Mucosa of descending colon (tissue), 3 donors: ENCODE measurements at places on chromosomes 3 and 15. TPM values are rescaled to one million over a fixed set of nuclear protein-coding genes. Genes with fewer than 3 reads are reported as not detected.

Gene SLC51B
- total RNA-seq: 70.1 TPM

Gene SCN11A
- 0.23 TPM for total RNA-seq

Gene CLDN18
- total RNA-seq: not detected

Gene SAMMSON
- not detected for total RNA-seq

Gene EFCAB12
- 0.69 TPM for total RNA-seq

Gene P2RY12
- 0.32 TPM for total RNA-seq

Gene CCDC54
- total RNA-seq: not detected

Gene GCSAM
- not detected for total RNA-seq

DNA sequence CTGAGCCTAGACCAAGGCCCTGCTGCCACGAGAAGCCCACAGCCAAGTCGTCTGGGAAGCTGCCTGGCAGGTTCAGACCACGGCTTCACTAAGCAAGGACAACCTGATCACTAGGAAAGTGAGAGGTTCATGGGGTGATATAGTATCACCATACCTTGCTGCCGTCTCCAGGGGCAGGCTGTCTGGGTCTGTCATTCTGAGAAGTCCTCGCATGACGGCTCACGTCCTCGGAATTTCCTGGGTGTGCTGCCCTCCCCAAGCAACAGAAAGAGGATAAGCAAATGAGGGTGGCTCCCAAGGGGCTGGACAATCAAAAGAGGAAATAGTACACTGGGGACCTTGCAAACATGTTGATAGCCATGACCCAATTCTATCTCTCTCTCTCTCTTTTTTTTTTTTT lies 207.4 kb upstream of the IGF1R start:
- no peak for DNase-seq

- DNase-seq: no peak
Measured at GRCh38 chr3:46915297-46915822, 37.8 kb downstream of the PTH1R start.

- DNase-seq: no peak
Measured at GRCh38 chr3:107794664-107795443, 272.1 kb downstream of the BBX start.

DNA sequence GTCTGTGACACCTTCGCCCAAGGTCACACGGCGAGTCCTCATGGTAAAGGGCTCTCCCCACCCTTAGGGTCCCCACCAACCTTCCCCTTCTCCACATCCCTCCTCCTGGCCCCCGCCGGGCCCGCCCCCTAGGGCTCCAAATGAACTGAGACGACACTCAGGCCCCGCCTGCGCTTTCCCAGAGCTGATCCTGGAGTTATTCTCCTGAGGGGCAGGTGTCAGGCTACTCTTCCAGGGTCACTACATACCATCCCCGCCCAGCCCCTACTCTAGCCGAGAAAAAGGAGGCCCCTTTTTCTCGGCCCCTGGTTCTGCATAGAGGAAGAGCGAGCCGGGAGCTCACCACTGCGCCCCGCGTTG lies 292 bp downstream of the USP4 start:
- DNase-seq: no peak

- DNase-seq: no peak
Measured at GRCh38 chr15:62758126-62758951, 284.2 kb upstream of the TPM1 start.

- peak; percentile 41 for DNase-seq
Measured at GRCh38 chr15:68298882-68299381, 21.4 kb downstream of the FEM1B start.

DNA sequence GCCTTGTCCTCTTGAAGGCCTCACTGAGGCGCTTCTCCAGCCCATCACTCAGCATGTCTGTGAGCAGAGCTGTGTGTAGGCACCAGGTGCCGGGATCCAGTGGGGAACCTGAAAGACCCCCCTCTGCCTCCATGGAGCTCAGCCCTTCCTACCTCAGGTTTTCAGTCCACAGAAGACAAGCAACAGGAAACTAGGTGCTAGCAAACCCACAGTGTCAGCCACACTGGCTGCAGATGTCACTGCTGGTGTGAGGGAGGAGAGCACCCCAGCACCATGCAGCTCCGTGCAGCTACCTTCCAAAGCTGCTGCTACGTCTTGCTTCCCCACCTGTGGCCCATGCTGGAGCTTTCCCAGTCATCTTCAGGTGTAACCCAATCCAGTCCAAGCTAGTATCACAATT lies 17.9 kb downstream of the PSTPIP1 start:
- DNase-seq: no peak

DNA sequence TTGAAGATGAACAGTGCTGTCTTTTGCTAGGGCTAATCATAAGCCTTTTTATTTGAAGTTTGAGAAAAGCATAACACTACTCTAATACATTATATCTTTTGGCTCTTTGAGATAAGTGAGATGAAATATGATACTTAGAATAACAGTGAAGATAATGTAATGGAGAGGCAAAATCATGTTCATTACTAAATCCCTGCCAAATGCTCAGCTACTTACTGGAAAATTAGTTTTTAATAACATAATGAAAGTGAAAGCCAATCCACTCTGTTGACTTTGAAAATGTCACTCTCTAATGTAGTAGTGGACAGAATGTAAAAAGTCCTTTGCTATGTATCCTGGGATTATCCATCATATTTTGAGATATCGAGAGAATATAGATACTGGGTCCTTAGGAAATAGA lies 35.9 kb upstream of the MYH15 start:
- DNase-seq: no peak

- peak; percentile 15 for DNase-seq
Measured at GRCh38 chr15:23038726-23039142, 635 bp downstream of the TUBGCP5 start.

DNA sequence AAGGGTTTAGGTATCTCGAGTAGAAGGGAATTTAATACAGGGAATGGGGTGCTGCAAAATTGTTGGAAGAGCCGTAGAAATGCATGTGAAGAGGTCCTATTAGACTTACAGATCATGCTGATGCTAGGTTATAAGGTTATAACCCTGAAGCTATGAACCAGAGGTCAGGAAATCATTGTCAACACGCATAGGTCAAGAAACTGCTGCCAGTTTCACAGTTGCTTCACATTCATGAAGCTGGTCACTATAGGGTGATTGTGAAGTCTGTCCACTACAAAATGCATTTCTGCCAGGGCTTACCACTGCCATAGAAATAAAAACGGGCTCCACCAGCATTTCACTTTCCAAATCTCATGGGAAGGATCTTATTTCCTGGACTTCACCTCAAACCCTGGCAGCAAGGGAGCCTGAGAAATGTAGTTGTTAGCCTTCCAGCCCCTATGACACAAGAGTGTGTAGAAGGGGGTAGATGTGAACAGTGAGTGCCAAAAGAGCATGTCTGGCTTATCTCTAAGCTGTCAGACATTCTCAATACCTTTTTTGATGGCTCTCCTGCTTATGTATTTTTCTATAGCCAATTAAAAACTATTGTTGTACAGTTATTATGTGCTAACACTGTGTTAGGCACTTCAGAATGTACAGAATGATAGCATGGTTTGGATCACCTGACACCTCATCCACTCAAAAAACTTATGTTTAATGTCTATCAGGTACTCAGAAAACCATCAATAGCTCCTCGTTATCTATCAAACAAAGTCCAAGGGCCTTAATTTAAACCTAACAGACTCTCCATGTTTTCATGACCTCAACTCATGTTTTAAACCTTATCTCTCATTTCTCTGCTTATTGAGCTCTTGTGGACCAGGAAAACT lies 148.3 kb upstream of the TSC22D2 start:
- DNase-seq: no peak

GRCh38 chr15:86010398-86010797 lies 69.3 kb upstream of the AGBL1 start:
- no peak for DNase-seq

DNA sequence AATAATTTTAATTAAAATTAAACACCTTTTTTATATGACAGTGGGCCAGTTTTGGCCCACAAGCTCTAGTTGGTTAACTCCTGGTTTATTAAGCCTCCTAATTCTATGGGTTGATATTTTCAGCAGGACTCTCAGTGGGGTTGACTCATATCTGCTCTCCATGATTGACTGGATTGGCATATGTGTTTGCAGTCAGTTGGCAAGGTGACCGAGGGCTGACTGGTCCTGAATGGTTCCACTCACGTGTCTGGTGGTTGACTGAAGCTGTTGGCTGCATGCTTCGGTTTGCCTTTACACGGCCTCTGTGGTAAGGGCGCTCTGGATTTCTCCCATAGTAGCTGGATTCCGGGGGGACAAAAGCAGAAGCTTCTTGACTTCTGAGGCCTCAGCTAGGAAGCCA lies 65.3 kb upstream of the ZNF280D start:
- no peak for DNase-seq
